Right cardiac atrium (tissue), 5 donors: ENCODE measurements at places on chromosomes 2 and 18.

- no peak for DNase-seq
These were observed 88.8 kb upstream of the ASB18 start for GRCh38 chr2:236352761-236353593.

DNA sequence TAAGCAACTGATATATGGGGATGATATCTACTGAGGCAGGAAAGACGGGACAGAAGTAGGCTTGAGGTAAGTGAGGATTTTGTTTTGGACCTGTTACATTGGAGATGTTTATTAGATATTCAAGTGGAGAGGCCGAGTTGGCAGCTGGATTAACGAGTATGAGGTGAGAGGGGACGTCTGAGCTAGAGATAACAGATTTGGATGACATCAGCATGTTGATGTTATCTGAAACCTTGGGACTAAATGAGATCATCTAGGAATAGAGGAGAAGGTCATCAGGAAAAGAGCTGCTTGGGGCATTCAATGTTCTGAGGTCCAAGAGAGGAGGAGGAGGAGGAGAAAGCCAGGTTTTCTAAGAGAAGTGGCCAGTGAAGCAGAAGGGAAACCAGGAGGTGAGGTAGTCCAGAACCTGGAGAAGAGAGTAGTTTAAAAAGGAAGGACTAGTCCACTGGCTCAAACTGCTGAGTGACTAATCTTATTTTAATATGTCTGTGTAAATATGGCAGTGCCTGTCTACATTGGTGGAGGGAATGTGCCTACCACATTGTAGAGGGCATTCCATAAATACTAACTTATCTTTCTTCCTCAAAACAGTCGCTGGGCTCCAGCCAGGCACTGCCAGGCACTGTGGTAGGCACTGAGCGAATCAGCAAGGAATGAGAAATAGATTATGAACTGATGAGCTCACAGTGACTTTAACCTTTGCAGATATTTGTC, 488.3 kb downstream of the DLGAP1 start:
- no peak for DNase-seq

- DNase-seq = no peak
These were observed 393.4 kb downstream of the ALK start for GRCh38 chr2:29527947-29528346.

- DNase-seq = no peak
These were observed 70.5 kb downstream of the ZFP36L2 start for GRCh38 chr2:43155851-43156411.

DNA sequence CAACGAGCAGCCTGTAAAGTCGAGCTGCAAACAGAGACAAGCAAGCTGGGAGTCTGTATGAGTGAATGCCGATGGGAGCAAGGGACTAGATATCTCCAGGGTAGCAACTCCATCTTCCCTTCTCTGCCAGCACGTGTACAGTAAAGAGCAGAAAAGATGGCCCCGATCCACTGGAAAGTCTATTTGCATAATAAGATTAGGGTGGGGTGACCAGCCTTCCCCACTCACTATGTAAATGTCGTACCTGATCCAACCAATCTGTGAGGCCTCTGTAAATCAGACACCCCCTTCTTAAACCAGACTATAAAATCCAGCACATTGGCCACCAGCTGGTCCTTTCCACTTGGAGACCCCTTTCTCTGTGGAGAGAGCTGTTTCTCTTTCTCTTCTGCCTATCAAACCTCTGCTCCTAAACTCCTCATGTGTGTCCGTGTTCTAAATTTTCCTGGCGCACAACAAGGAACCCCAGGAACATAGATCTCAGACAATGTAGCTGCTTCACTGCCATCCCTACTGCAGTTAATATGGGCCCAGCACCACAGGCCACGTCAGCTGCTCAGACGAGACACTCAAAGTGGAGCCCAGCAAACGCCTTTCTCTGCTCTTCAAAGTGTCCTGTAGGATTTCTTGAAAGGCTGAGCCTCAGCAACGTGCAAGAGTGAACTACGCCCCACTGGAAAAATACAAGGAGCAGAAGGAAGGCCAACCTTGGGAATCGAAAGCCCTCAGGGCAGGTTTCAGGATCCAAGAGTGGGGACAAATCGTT, 26.1 kb downstream of the DIPK1C start:
- DNase-seq = no peak
